Renal pelvis (tissue), 12 donors: ENCODE measurements at places on chromosomes 2 and 18. TPM values are rescaled to one million over a fixed set of nuclear protein-coding genes. Genes with fewer than 3 reads are reported as not detected.

Gene CRYGC
- not detected for polyA plus RNA-seq

DNA sequence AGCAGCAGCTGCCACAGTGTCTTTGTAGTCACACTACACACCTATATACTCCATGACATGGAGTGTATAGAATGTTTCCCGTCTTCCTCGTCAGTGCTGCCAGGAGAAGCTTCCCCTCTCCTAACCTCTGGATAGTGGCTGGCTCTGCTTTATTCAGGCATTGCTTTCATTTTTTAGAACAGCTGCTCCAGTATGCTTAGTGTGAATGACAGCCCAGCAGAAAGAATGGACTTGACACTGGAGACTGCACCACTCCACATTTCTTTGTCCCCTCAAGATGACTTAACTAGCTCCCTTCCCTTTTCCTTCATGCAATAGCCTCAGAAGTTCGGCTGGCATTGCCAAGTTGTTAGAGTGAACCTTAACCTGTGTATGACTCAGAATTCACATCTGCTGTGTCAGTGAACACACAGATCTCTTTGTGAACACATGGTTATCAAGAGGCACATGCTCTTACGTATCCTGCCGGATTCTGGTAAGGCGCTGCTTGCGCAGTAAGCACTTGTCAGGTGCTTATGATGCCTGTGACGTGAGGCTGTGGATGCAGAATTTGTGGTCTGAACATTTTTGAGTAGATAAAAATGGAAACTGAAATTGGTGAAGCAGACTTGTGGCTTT lies 73.9 kb downstream of the NEDD4L start:
- no peak for DNase-seq

GRCh38 chr18:34871435-34871834 lies 161.3 kb downstream of the DTNA start:
- no peak for DNase-seq

DNA sequence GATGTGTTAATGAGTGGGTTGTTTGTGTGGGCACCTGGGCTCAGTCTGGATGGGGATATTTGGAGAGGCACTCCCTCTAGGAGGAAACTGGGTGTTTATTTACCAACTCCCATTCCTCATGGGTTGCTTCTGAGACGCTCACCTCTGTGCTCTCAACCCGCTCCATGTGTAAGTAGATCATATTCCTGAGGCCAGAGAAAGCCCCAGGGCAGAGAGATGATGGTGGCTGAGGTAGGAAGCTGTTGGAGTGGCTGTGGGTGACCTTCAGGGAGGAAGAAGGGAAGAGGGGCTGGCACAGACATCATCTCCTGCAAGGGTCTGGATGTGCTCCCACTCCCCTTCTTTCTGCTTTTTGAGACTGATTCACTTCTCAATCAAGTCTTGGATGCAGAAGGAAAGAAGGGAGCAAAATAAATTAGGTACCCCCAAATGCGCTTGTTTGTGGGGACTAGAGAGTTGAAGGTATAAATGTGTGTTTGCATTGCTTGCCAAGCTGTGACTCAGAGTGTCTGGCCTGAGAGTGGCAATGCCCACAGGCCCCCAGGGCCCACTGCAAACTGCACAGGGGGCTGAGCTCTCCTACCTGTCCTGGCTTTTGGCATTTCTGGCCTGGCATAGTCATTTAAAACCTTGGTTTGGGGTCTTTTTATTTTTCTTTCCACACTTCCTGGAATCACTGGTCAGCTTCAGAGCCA lies 57.2 kb upstream of the TNP1 start:
- DNase-seq: no peak

Gene ANKRD29
- 0.58 TPM for polyA plus RNA-seq

GRCh38 chr2:36541891-36542595 lies 55.9 kb downstream of the FEZ2 start:
- no peak for DNase-seq

GRCh38 chr2:97657986-97658690 lies 5.7 kb downstream of the ACTR1B start:
- no peak for DNase-seq

Gene SRD5A2
- polyA plus RNA-seq: 0.06 TPM

DNA sequence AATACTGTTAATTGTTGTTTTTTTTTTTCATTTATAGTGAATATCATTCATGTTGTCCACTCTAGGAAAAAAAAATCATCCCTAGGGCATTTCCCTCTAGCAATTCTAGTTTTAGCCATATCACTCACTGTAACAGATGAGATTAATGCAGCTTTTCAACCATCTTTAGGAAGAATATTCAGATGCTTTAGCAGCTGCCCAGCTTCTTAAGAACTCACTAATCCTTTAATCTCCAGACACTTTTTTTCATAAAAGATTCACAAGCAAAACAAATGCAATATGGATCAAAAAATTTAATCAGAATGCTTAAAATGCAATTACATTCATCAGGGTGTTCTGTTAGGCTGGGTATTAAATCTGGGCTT lies 692.6 kb downstream of the ERBB4 start:
- no peak for DNase-seq

DNA sequence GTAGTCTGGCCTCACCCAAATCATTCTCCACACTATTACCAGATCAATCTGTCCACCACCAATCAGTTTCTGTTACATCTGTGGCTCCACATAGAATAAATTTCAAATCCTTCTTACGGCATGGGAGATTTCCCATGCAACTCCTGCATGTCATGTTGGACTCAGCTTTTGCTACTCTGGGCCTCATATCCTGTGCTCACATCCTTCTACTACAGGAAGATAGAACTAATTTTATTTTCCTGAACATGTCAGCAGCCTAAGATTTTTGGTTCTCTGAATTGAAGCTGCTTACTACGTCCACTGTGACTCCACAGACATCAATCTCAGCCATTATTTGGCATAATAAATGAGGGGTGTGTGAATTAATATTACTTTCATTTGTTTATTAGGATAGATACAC lies 181.1 kb downstream of the CCDC85A start:
- no peak for DNase-seq

DNA sequence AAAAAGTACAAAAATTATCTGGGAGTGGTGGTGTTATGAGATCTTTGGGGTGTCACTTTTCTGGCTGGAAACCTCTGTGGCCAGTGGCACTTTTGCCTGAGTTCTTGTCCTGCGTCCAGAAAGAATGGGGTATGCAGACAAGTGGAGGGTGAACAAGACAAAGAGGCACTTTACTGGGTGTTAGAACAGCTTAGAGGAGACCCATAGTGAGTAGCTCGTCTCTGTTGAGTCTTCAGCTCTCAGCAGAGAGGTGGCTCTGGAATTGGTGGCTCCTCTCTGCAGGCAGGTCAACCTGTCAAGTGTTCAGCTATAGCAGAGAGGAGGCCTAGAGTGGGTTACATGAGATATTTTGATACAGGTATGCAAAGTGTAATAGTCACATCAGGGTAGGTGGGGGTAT lies 26.1 kb downstream of the CRYGD start:
- no peak for DNase-seq

GRCh38 chr2:74188018-74188601 lies 9.4 kb upstream of the MOB1A start:
- no peak for DNase-seq

GRCh38 chr2:86031151-86031550 lies 74.5 kb downstream of the POLR1A start:
- DNase-seq: no peak

Gene FEV
- polyA plus RNA-seq: not detected

Gene WDR35
- polyA plus RNA-seq: 33.9 TPM

- DNase-seq: no peak
These were observed 617.1 kb upstream of the GYPC start for GRCh38 chr2:126038861-126039260.

Gene OTOS
- 0.26 TPM for polyA plus RNA-seq

DNA sequence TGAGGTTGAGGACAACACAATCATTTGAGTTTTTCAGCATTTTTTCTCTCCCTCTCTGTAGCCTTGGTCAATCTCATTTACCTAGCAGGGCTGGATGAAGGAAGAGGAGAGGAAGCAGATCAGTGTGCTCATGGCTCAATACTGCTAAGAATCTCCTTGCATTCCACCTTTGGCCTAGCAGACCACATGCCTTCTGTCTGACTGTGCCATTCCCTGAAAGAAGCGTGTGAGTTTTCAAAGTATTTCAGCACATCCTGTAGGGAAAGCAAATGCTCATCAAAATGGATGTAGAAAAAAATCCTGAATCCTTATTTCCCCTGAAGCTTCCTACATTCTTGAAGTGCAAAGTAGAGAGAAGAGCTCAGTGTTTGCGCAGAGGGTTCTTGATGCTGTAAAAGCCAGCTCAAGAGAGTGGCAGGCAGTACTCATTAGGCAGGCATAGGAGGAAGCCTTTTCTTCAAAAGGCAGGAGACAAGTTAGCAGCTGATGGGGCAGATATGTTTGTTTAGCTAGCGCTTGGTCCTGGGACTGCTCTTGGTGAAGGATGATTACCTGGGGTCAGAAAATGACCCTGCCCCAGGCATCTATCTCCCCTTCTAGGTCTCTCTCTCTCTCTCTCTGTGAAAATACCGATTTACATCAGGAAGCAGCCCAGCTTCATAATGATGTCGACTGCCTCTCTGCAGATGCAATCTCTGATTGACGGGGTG lies 14.4 kb upstream of the PIK3C3 start:
- DNase-seq: no peak

DNA sequence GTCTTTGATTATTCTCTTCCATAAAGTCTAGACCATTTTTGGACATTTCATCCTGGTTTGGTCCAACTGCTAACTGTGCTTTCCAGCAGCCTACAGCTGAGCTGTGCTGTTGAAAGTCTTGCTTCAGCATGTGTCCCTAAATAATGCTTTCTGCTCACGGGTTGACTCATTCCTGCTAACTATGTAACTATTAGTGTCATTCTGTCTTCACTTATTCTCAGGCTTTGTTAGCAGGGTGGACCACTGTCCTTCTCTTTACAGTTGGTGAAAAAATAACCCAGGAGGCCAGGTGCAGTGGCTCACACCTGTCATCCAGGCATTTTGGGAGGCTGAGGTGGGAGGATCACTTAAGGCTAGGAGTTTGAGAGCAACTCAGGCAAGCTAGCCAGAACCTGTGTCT lies 8.9 kb downstream of the ADAM23 start:
- no peak for DNase-seq

- DNase-seq: no peak
These were observed 450.7 kb upstream of the SLC14A2 start for GRCh38 chr18:45164551-45164950.

GRCh38 chr2:152730591-152731333 lies 12.3 kb downstream of the ARL6IP6 start:
- no peak for DNase-seq

DNA sequence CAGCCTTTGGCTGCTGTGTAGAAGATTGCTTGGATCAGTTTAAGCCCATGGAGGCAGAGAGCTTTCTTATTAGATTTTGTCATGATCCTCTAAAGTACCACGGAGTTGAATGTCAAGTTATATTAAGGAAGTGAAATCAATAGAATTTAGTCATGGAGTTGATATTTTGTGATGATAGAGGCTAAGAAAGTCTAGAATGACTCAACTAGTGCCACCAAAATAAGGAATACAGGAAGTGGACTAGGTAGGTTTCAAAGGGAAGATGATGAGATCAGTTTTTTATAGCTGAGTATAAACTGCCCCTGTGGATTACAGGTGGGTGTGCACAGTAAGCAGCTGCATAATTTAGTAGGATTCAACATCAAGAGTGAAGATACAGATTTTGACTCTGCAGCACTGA lies 25.2 kb downstream of the FBXO36 start:
- no peak for DNase-seq

Gene PLA2R1
- polyA plus RNA-seq: 129 TPM

Gene UGT1A5
- polyA plus RNA-seq: not detected

Gene IL1A
- 0.13 TPM for polyA plus RNA-seq

Gene CACNB4
- polyA plus RNA-seq: 9.5 TPM

Gene GNAL
- polyA plus RNA-seq: 4.2 TPM

DNA sequence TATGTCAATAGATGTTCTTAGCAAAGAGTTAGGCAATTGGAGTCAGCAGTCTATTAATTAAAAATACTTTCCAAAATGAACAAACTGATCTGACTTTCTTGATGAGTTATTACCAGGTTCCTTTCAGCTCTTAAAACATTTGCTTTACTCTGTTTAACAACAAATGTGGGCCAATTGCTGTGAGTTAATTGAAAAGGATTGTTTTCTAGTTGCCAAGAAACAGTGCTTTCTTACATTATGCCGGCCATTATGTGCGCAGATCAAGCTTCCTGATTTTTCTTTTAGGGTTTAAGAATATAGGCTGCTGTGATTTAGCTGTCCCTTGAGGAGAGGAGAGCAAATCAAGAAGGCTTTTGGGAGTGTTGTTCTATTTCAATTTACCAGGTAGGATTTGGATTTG lies 50.5 kb upstream of the ITPRID2 start:
- no peak for DNase-seq

- DNase-seq: no peak
These were observed 284.6 kb downstream of the MYT1L start for GRCh38 chr2:2046497-2046896.

GRCh38 chr2:84801811-84802210 lies 79.1 kb downstream of the TRABD2A start:
- no peak for DNase-seq

DNA sequence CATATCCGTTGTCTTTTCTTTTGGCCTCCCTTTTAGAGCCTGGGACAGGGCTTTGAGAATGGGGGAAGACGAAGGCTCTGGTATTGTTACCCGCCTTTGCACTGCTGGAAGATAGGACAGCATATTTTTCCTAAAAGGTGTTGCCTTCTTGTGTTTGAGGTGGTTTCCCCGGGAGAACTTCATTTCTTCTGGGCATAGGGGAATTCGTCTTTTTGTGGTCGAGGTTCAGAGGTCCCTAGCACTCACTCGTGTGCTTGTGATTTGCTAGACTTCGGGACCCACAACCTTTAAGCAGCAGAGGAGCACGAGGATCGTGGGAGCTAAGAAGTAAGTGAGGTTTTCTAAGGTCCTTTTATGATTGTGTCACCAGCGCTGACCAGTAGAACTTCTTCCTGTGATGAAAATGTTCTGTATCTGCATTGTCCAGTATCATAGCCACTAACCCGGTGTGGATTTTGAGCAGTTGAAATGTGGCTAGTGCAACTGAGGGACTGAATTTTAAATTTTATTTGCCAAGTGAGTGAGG lies 611 bp downstream of the ZNF512 start:
- DNase-seq: no peak

Gene SKA1
- 7.0 TPM for polyA plus RNA-seq

Gene UNC80
- polyA plus RNA-seq: 2.0 TPM

- DNase-seq: no peak
These were observed 41.5 kb downstream of the SUCLG1 start for GRCh38 chr2:84417453-84418145.

DNA sequence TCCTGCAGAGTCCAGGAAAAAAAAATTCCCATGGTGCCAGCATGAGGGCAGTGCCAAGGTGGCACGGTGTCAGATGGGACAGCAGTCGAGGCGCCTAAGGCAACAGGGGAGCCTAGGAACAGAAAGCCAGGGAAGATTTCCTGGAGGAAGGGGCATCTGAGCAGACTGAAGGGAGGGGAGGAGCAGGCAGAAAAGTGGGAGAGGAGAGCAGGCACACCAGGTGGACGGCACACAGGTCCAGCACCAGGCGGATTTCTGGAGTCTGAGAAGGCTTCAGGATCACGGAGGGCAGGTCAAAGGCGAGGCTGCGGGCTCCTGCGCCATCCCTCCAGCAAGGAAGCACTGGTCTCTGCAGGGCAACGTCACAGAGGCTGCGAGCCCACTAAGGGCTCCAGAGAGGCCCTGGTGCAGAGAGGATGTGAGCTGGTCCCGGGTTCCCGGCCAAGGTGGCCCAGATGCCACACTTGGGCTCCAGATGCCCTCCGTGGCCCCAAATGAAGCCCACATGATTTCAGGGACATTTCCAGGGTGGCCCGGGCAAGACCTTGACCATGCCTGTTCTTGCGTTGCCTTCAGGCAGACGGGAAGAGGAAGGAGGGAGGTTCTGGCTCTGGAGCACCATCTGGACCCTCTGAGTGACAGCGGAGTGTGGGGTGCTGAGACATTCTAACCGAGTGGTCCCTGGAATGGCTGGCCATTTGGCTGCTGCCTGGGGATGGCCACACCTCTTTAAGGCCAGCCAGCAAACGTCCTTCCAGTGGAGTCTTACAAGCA lies 4.1 kb downstream of the HS6ST1 start:
- no peak for DNase-seq
